ENCODE measurements at places on chromosomes 13 and 19.
A peak's percentile ranks its signal among the peaks of the same experiment; 100 is the strongest.

- no peak for DNase-seq
These were observed 311.7 kb downstream of the TBC1D4 start for GRCh38 chr13:75170311-75170710.

DNA sequence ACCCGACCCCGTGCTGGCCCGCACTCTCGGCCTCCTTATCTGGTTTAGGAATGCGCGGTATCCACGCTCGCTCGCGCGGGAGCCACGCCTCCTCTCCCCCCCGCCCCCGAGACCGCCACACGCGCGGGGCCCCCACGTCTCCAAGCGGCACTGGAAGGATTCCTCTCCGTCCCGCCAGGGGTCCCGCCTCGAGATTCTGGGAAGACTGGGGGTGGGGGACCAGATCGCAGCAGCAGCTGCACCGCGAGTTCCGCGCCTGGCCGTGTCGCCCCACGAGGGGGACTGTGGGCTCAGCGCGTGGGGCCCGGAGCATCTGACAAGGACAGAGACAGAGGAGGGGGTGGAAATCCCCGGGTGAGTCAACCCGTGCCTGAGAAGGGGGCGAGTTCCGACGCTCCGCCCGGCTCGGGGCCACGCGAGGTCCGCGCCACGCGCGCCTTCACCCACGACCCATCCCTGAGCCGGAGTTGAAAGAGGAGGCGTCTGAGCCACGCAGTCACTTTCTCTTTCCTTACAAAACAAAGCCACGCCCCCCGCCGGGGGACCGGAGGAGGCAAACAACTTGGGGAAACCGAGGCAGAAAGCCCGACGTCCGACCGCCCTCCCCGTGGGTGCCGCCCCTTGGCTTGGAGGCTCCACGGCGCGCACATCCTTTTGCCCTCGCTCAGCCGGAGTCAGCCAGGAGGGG, 814 bp downstream of the S1PR2 start:
- no peak for DNase-seq

DNA sequence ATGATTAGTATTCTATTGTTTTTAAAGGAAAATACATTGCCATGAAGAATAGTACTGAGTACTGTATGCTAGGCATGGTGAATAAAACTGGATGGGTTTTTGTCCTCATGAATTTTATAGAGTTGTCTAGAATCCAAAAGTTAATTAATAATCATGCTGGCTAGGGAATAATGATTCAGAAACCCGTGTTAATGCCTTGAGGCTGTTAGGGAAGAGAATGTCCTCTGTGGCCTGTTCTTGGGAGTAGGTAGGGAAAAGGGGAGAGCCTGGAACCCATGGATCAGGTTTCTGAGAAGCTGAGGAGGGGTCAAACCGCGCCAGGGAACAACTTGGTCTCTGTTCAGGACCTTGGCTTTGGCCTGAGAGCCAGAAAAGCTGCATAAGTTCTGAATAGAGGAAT, 1376.3 kb upstream of the SLC10A2 start:
- DNase-seq = no peak

- DNase-seq = no peak
These were observed 474.2 kb upstream of the SLC10A2 start for GRCh38 chr13:103540382-103540765.

DNA sequence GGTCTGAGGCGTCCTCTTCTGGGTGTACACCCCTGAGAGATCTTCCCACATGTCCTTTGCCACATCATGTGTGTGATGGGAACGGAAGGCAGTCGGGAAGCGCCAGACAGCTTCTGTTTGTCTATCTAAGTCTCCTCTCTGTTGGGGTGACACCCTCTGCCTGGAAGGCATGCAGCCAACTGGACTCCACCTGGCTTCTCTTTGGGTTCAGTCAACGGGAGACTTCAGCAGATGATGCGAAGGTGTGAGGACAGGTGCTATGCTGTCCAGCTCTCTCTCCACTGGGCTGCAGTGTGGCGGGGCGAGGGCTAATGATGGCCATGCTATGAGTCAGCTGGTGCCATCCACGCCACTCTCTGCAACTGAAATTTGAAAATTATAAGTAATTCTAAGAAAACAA, 14.3 kb upstream of the SBK3 start:
- no peak for DNase-seq

DNA sequence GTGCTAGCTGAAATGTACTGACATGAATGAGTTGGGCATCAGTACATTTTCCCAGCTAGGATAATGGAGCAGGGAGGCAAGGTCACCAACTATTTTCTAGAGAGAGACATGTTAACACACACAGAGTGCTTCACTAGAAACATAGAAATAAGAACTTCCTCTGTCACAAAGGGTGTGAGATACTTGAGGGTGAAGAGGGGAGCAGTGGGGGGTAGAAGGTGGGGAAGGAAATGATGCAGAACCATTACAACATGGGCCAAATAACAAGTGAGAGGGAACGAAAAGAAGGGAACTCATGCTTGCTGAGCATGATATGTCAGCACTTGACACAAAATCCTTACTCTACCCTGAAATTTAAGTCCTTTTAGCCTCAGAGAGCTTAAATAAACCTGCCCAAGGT, 87.8 kb upstream of the RFC3 start:
- DNase-seq = no peak

- no peak for DNase-seq
These were observed 5.5 kb upstream of the FSTL3 start for GRCh38 chr19:670609-671075.

GRCh38 chr19:51098365-51099046, 9.7 kb downstream of the CTU1 start:
- DNase-seq = no peak

GRCh38 chr13:113897966-113898365, 34.1 kb upstream of the GAS6 start:
- DNase-seq = no peak

DNA sequence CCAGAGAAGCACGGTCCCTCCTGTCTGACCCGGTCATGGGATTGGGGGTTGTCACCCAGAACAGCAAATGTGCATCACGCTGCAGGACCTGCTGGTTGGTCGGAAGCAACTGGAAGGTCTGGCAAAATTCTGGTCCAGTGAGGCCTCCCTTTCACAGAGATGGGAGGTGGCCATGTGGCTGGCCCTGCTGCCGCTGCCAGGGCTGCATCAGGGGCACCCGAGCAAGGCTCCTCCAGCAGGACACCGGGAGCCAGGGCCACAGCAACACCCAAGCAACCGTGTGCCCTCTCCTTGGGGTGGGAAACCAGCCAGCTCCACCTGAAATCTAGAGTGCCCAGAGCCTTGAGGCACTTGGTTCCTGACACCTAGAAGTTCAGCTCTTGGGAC, 11.5 kb upstream of the GAS6 start:
- no peak for DNase-seq

DNA sequence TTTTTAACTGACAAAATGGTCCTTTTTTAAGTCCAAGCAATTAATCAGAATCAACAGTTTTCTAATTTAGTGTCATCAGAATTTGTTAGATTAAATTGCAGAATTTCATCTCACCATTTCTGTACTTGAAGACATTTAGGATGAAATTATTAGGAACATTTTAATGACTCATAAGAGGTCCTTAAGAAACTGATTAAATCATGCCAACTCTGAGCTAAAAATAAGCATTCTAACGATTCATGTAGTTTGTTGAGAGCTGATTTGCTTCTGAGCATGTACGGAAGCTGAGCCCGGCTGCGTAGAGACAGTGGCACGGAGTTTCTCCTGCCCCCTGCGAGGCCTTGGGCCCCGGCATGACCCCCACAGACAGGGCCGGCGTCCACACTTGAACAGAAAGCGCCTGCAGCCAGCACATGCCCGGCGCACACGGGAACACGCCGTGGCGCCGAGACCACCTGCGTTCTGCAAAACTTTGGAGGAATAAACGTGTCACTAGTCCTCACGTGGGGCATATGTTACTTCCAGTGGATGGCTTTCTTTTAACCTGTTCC, 89.7 kb upstream of the MCF2L start:
- DNase-seq = no peak

DNA sequence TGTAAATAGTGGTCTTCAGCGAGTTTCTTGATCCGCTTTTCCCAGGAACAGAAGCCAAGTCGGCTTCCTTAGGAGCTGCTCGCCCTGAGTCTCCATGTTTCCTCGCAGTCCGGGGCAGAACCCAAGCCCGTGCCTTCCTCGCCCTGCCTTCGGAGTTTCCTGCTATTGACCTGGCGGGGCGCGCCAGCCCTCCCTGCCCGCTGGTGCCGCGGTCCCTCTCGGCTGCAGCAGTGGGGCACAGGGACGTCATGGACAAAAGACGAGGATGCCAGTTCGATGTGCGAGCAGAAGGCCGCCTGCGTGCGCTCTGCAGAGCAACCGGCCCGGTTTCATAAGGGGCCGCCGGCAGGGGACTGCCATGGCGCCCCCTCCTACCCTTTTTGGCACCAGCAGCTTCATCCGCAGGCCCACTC, 156.6 kb downstream of the TM9SF2 start:
- DNase-seq = no peak

DNA sequence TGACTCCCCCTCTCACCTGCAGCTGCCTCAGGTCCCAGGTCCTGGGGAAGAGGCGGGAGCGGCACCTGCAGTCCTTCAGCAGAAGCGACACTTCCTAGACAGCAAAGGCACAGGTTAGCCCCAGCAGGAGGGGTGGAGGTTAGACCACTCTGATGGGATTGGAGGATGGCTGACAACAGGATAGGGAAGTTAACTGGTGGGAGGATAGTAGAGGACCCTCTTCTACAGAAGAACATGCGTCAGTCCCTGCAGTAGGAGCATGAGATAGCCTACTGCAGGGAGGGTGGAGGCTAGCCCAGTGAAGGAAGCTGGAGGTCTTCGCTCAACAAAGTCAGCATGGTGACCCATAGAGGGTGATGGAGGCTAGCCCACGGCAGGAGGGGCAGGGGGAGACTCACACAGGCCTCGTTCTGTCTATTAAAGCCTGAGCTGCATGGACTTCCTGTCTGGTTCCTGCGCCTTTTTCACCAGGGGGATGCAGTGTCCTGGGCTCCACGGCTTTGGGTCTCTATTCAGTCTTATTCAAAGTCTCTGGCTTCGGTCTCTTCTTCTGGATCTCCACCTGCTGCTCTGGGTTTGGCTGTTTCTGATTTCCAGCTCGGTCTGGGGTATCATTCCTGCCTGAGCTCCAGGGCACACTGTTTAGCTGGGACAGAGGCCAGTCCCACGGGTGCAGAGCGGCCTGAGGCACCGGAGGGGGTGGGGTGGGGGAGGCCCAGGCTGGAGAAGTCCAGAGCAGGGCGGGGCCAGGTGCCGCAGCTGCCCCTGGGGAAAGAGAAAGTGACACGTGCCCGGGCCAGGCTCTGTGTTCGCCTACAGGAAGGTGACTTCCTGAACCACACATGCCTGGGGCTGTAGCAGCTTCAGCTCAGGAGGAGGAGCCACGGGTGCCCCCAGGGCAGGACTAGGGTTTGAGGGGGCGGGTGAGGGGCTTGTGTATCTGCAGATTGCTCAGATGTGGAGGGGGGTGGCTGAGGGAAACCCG, 7.3 kb downstream of the IFNL3 start:
- DNase-seq = peak; percentile 12

DNA sequence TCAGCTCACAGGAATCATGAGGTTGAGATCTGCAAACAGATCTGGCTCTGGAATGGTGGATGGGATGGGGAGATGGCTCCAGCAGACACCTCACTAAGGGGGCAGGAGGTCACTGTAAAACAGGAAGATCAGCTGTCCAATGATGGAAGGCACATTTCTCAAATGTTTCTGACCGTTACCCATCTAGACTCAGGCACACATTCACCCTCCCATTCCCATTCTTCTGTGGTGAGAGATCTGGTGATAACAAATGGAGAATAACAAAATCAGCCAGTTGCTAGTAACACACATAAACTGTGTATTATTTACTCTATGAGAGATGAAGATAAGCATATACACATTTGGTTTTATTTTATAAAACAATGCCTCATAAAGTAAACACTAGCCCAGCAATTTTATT, 235.9 kb downstream of the TSHZ3 start:
- DNase-seq = no peak

DNA sequence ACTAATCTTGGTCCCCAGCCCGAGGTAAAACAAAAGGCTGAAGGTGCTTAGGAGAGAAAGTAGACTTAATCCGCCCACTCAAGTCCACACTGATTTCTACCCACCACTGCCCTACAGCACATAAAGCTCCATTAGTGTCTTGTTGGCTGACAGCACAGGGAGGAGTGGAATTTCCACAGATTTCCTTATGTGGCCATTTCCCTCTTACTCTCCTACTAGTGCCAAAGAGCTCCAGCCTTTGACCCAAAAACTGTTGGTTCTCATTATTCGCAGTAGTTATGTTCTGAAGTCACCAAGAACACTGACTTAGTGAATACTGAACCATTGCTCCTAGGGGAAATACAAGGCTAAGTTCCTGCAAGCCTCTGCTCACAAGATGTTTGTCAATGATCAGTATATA, 61.2 kb downstream of the RAB20 start:
- DNase-seq = no peak

GRCh38 chr19:5128936-5129389, 160.1 kb downstream of the KDM4B start:
- no peak for DNase-seq

DNA sequence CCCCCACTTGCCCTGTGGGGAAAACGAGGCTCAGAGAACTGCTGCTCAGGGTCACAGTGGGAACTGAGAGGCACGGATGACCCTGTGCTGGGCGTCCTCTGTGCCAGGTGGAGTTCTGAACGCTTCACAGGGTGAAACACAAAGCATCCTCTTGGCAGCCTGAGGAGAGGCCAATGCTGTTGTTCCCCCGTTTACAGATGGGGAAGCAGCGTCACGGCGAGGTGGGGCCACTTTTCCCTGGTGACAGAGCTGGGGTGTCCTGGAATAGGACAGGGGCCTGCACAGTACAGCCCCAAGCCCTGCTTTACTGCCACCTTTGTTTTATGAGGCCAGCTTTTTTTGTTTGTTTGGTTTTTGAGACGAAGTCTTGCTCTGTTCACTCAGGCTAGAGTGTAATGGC, 22.1 kb downstream of the DHX34 start:
- no peak for DNase-seq

DNA sequence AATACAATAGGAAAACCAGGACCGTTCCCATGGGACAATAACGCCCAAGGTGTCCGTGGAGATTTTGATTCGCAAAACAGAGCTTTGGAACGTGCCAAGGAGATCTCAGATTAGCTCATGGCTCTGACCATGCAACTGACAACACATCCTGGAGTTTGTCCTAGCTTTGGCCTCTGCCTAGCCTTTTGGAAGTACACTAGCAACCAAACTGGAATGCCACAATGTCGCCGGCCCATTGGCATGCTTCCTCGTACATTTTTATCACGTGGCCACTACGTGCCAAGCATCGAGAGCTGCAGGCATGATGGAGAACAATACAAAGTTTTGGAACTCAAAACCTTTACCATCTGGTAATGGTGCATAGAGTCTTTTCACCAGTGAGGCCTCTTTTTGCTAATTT, 256.5 kb downstream of the DCLK1 start:
- DNase-seq = no peak

DNA sequence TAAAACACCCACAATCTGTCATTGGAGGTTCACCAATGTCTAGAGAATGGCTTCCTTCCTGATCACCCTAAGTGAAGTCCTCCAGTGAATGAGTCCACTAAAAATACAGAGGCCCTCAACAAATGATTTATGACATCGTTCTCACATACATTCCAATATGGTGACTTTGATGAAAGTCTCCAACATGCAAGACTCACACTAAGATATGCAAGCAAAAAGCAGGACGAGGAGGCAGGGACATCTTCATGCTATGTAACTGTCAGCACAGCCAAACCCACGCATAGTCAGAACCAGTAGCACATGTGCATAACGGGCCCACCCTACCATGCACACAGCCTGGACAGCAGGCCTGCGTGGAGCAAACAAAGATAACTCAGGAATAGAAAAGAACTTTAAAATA, 16.6 kb upstream of the LSM14A start:
- DNase-seq = no peak

- no peak for DNase-seq
These were observed 8.2 kb upstream of the HSD17B14 start for GRCh38 chr19:48844472-48844871.
